Pancreas (tissue), 10 donors: ENCODE measurements at places on chromosomes 11 and 22.

DNA sequence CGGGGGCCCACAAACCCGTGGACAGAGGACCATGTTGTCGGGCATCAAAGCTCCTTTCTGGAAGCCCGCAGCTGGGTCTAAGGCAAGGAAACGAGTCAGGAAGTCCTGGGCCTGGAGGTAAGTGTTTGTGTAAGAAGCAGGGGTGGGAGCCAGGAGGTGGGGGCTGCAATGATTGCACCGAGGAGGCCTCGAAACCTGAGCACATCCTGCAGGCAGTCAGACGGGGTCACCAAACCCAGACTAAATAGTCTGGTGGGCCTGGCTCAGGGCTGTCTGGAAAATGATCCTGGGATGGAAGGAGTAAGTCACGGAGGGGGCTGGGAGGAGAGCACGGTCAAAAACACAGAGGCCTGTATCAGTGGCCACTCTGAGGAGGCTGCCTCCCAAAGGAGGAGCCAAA lies 539.2 kb downstream of the MN1 start:
- no peak for DNase-seq

DNA sequence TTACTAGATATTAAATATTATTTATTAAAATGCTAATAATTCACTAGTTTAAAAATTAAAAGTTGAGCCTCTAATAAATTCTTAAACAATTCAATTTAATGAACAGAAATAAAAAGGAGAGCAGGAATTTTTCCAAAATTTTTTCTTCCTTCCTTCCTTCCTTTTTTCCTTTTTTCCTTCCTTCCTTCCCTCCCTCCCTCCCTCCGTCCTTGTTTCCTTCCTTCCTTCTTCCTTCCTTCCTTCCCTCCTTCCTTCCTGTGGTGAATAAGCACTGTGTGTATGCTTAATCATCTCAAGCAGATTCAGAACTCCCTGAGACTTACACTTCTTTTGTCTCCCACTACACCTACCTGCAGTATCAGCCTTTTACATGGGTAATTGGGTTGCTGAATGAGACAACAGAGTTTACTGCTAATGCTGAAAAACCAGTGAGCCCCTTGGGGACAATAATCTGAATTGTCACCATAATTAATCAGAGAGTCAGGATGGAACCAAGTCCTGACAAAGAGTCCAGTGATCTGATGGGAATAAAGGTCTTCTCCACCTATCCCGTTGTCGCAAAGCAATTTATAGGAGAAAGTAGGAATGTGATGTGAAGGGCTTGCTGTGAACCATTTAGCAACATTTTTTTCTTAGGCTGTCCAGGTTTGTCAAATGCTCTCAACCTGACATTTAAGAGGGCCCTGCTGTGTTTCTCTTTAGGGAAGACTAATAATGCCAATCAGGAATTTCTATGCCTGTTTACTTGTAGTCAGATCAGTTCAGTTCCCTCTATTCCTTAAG lies 58.1 kb upstream of the CEP295 start:
- DNase-seq, result no peak

DNA sequence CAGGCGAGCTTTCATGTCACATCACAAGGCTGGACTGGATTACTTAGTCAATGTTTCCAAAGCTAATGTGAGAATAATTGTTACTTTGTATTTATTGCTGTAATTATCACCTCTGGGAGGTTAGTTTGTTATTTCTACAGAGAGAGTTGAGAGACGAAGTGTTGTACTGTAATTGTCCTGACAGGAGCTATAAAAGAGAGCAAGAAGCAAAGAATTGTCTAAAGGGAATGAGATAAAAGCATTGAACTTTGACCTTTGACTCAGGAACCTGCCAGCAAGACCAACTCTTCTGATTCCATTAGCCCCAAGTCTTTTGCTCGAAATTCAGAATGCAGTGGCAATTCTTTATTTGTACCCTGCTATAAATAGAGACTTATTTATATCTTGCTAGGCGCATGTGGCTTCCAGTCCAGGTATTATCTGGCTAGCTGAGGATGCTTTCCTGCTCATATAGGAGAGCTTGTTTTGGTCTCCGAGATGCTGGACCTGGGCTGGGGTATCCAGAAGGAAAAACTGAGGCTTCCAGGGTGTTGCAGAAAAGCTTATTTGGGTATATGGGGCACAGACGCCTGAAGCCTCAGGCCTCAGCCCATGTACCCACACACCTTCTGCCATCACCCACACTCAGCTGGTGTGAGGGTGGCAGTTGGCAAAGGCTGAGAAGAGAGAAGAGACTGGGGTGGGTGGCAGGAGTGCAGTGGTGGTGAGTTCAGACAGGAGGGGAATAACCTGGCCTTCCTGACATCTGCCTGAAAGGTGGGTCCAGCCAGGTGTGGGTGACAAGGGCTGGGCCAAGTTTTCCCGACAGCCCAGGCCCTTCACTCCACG lies 40.7 kb downstream of the SYT13 start:
- DNase-seq, result no peak

- peak; percentile 34 for DNase-seq
These were observed 10.4 kb downstream of the NHERF4 start for GRCh38 chr11:119195680-119196079.

- DNase-seq, result no peak
These were observed 2.1 kb upstream of the BARX2 start for GRCh38 chr11:129373489-129373953.

- no peak for DNase-seq
These were observed 759.9 kb downstream of the JRKL start for GRCh38 chr11:97149741-97150140.

- DNase-seq, result no peak
These were observed 19.6 kb downstream of the ADM start for GRCh38 chr11:10324474-10324873.

- peak; percentile 23 for DNase-seq
These were observed 1.1 kb upstream of the FBXO7 start for GRCh38 chr22:32473388-32473952.

- no peak for DNase-seq
These were observed 56.9 kb upstream of the ARFGAP3 start for GRCh38 chr22:42913874-42914510.

GRCh38 chr11:62394825-62395538 lies 23.9 kb upstream of the SCGB1A1 start:
- DNase-seq, result peak; percentile 64

GRCh38 chr22:40919446-40919845 lies 31.7 kb upstream of the RBX1 start:
- DNase-seq, result no peak

DNA sequence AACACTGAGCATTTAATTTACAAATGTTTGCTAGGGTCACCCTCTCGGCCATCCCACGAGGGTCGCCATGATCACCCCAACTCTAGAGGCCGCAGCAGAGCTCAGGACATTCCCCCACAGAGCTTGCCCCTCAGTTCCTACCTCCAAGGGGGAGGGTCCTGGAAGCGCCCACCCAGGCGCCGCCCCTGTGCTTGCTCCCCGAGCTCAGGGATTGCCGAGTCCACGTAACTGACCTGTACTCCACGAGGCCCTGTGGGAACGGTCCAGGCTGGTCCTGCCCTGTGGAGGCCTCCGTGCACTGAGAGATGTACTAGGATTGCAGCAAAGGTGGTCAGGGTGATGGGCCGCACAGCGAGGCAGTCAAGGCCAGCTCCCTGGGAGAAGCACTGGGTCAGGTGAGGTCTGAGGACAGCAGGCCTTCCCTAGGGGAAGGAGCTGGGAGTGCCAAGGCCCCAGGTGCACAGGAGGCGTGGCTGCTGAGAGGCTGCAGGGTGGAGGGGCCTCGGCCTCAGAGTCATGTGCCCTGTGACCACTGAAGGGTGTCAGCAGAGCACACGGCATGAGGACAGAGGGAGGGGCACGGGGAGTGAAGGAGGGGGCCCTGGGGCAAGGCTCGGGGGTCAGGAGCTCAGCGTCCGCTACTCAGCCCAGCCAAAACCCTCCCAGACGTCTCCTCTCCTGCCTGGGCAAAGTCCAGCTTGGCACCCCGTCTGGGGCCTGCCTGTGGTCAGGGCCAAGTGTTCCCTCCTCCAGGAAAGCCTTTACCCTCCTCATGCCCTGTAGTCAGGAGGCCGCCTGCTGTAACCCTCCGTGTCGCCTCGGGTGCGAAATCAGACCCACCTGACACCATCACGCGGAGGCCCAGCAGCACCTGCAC lies 2.4 kb upstream of the MIOX start:
- peak; percentile 93 for DNase-seq

DNA sequence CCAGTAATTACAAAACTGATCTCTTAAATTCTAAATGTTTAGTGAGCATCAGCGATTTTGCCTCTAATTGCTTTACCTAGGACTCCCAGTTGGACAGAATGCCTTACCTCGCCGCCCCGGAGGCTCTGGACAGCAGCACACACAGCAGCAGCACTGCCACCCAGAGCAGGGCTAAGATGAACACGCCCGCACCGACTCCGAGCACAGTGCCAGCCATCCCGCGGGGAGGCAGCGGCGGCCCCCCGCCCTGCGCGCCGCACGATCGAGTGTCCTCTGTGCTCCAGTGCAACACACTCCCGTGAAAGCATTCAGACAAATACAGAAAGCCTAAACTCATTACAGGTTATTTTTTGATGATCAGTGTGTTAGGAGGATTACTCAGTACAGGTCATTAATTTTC lies 9.4 kb downstream of the TMEM218 start:
- DNase-seq, result no peak

DNA sequence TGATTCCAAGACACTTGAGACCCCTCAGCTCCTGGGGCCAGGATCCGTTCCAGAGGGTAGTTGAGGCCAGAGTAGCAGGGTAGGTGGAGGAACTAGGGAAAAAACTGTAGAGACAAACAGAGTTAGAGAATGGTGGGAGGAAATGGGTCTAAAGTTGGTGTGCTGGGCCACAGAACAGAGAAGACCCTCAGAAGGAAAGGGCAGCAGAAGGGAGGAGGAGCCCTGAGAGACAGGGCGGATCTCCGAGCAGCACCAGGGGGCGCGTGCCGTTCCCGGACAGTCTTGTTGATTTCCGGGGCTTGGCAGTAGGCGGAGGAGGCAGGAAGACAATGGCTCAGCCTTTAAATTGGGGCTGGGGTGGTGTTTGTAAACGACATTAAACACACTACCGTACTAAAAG lies 2.4 kb upstream of the CECR2 start:
- DNase-seq, result no peak

- no peak for DNase-seq
These were observed 35.5 kb upstream of the CCDC188 start for GRCh38 chr22:20186183-20186870.
